Glomerular endothelial cell (primary cell): ENCODE measurements at places on chromosomes 5 and 9. TPM values are rescaled to one million over a fixed set of nuclear protein-coding genes. Genes with fewer than 3 reads are reported as not detected.

DNA sequence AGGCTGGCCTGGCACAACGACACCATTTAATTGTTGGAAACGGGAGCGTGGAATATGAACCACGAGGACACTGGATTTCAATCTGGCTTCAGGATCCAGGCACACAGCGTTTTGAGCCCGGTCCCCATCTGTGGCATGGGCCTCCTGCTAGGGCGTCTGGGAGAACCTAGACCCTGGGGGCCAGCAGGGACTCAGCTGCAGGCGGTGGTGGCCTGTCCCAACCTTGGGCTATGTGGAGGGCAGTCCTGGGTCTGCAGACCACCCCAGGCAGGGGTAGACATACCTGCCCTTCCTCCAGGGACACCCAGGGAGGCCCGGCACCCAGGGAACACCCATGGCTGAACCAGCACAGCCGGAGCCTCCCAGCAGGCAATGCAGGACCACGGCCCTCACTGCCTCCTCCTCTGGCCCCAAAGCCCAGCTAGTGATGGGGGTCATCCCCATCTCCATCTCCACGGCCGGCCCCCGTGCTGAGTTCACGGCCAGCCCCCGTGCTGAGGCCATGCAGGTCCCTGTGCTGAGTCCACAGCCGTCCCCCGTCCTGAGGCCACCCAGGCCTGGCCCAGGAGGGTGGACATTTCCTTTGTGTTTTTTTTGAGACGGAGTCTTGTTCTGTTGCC, 18.5 kb upstream of the UBAC1 start:
- DNase-seq = no peak

DNA sequence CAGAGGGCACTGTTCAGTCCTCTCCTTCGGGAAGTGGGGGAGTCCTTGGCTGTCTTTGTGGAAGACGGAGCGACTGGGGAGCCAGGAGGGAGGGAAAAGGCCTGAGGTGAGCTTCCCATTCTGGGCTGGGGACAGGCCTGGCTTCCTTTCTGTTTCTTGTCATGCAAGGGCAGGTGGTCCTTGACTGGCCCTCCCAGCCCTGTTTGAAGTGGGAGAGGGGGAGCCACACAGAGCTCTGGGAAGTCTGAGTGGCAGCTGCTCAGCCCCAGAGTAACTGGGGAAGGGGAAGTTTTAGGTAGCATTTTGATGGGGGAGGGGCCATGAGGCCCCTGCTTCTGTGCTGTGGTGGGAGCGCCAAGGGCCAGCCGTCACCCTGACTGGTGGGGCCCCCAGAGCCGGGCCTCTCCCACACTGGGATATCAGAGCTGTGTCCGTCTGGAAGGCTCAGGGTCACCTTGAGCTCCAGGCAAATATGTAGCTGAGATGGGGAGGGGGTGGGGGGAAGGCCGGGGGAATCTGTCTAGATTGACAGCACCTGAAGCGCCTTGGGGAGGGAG, 6.5 kb downstream of the UNC5A start:
- DNase-seq = no peak

DNA sequence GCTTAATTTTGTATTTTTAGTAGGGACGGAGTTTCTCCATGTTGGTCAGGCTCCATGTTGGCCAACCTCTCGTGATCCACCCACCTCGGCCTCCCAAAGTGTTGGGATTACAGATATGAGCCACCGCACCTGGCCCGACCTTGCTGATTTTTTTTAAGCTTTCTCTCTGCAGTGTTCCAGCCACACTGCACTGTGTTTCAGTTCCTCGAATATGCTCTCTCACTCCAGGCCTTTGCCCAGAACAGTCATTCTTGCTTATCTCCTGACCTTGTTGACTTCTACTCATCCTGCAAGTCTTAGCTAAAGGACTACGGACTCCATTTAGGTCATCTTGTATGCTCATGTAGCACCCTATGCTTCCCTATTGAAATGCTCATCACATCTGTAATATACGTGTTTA, 3.3 kb downstream of the SNAPC3 start:
- DNase-seq = no peak

DNA sequence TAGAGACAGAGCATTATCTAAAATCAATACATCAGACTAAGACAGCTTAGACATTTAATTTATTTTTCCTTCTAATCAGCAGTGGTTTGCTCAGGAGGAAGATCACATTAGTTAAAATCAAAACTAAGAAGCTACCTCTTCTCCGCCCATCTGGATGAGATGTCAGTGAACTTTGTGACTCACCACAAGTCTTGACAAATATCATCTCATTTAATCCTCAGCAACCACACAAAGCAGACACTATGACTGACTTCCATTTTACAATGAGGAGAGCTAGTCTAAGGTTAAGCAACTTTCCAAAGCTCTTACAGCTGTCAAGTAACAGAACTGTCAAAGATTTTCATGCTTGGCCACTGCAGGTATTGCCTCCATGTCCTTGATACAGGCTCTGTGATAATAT, 289.5 kb downstream of the DEPDC1B start:
- DNase-seq = no peak

Gene IFNA7
- total RNA-seq = not detected in 2 replicates

Gene ROPN1L
- 1.5 and 4.2 TPM in 2 replicates for total RNA-seq
